ENCODE measurements at places on chromosomes 4 and X.

- DNase-seq, result no peak
These were observed 20.9 kb downstream of the MTHFD2L start for GRCh38 chr4:74178798-74179197.

DNA sequence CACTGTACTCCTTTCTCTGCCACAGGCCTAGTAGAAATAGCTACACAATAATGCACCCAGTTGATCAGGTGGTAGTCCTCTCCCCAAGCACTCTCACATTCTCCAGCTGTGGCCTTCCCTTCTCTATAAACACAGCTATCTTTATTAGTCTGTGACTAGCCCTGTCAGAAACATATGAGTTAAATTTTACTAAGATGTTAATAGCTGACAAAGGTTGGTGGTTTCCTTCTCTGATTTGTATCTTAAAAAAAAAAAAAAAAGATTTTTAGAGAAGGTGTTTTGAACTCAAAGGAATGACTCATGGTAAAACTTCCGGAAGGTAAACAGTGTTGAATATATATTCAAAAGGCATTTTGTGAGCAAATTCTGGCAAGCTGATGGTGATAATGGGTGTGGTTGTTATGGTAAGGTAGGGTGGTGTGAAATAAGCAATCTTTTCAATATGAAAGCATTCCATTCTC, 327.4 kb downstream of the PPP3CA start:
- no peak for DNase-seq

DNA sequence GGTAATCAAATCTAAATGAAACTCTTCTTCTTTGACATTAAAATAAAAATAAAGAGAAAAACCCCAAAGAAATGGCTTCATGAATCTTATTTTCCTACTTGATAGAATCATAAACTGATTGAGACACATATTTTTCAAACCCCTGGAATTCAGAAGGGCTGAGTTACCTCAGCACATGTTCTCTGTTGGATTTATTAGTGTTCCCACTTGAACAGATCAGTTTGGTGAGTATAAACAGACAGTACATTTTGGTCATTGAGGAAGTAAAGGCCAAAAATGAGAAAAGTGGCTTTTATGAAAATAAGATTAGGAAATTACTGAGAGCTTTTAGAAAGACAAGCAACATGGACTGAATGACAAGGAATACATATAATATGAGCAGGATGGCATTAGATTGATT, 620.4 kb downstream of the ANKRD50 start:
- no peak for DNase-seq

DNA sequence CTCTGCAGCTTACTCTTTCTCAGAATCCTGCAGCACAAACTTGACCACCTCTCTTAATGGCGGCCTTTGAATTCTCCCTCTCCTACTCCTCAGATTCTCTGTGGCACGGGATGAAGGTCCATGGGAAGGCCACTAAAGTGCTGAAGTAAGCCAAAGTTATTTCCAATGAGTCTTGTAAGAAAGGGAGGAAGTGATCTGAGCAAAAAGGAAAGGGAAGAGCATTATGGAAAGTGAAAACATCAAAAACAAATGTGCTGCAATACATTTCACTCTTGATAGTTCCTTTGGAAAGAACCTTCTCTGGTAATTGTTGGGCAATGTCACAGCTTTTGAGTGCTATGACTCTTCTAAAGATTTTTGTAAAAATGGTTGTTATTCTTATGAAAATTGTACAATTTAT, 54.3 kb upstream of the CAMK2D start:
- DNase-seq, result no peak

GRCh38 chr4:58225460-58225859, 1115.3 kb upstream of the IGFBP7 start:
- no peak for DNase-seq

DNA sequence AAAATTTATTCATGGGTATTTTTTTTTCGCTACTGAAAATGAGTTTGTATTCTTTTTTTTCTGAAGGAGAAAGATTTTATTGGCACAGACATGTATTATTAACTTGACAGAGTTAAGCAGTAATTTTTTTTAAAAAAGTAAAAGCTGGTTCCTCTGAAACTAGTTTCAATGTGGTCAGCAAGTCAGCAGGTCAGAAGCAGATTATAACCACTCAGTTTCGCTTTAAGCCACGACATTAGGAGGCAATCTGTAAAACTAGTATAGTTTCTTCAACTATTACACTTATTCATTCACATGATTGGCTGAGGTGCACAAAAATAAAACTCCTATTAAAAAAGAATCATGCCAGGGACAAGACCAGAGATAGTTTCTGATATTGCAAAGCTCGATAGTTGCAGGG, 714.2 kb upstream of the PCDH7 start:
- DNase-seq, result no peak

- DNase-seq, result peak; percentile 80
These were observed at the start of gene JADE3 for GRCh38 chrX:46912098-46912602. TSS of gene JADE3 (plus strand) at chrX:46912421. CDS start at chrX:46984895, 72,474 bp downstream.

- no peak for DNase-seq
These were observed 71.4 kb upstream of the PSAPL1 start for GRCh38 chr4:7506119-7506518.

DNA sequence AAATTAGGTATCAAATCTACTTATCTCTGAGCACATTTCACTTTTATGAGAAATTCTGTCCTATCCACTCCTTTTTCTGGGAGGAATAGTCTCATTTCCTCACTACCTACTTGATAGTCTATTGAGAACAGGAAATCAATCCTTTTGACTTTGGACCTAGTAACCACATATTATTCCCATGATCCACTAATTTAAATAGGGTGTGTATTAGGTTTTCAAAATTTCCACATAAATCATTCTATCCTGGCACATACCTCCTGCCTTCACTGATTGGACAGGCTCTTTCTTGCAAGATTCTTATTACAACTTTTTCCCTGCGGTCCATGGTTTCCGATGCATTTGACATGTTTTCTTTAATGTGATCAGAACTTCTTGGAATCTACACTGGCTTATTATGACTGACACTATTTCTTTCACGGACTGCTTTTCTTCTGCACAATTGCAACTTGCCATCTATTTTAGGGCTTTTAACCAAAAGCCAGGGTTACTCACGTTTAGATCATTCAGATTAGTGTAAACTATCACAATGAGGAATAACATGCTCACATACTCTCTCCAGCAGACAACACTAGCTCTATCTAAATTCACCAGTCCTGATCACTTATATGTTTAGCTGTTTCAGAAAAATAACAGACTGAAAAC, 419.9 kb upstream of the SLIT2 start:
- no peak for DNase-seq

- no peak for DNase-seq
These were observed 216.4 kb downstream of the PALLD start for GRCh38 chr4:168713253-168713652.

GRCh38 chr4:75841641-75842520, 60.4 kb downstream of the PPEF2 start:
- no peak for DNase-seq

GRCh38 chrX:47174846-47175587, 18.6 kb upstream of the UBA1 start:
- no peak for DNase-seq

DNA sequence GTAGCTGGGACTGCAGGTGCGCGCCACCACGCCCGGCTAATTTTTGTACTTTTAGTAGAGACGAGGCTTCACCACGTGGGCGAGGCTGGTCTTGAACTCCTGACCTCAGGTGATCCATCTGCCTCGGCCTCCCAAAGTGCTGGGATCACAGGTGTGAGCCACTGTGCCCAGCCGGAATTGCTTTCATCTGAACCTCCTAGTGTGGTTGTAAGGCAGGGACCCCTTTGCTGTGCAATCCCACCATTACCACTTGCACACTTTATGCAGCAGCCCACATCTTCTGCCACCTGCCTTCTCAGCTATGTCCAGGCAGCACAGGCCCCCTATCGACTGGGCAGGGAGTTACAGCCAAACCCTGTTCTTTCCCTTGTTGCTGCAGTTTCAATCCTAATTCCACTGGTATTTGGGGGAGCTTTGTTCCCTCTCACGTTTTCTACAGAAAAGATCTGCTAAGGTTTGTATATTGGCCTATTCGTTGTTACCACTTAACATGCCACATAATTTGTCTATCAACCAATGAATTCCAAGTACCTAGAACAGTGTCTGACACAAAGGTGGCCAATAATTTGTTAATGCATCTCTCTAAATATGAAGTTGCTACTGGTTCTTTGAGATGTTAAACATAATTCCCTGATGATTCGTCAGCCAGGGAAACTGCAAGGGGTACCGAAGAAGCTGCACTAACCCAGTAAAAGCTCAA, 6.5 kb downstream of the RPL39 start:
- no peak for DNase-seq

GRCh38 chr4:118215826-118216225, 137.0 kb downstream of the PRSS12 start:
- DNase-seq, result no peak

- no peak for DNase-seq
These were observed 1962.5 kb downstream of the ARAP2 start for GRCh38 chr4:34281826-34282225.

- no peak for DNase-seq
These were observed 676.8 kb upstream of the HS3ST1 start for GRCh38 chr4:12105519-12105918.

DNA sequence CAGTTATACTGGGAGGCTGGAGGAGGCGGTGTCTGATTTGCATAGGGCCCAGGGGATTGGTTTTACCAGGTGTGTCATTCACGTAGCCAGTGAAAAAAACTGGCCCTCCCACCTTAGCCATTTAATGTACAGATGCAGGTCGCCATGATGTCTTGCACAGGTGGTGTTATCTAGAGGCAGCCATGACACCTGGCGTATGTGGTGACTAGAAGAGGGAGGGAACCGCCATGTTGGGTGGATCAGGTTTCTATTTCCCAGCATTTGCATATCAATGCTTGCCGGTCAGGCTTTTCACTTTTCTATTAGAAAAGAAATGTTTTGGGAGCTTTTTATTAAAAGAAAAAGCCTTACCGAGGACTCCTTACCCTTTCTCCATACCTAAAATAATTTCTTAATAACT, 523.4 kb downstream of the ADGRL3 start:
- DNase-seq, result no peak

DNA sequence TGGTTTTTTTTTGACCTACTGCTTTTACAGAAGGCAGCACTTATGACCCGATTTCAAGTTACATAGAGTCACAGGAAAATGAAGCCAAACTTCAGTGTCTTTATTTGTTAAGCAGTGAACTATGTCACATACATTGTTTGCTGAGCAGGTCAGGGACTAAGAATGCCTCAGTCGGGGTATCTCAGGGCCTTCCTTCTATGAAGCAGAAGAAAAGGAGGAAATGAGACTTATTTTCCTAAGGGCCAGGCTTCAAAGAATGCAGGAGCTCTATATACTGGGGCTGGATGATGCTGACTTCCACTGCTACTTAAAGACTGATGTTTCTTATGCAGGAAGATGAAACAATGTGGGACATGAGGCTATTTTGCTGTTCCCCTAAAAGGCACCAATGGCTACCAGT, 558.4 kb upstream of the IGFBP7 start:
- DNase-seq, result no peak

DNA sequence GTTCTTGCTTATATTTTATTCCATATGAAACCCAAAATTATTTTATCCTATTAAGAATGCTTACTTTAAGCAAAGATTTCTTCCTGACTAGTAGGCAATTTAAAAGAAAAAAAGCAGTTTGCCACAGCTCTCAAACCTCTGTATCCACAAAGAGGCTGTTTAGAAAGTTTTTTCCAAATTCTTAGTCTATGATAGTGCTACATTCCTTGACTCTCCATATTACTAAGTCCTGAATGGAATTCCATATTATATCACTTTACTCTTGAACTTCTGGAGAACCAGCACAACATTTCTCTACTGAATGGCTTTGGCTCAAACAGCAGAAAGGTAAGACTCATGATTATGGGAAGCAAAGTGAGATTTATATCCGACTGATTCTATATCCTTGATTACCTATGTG, 8.3 kb downstream of the SLC10A6 start:
- DNase-seq, result no peak

DNA sequence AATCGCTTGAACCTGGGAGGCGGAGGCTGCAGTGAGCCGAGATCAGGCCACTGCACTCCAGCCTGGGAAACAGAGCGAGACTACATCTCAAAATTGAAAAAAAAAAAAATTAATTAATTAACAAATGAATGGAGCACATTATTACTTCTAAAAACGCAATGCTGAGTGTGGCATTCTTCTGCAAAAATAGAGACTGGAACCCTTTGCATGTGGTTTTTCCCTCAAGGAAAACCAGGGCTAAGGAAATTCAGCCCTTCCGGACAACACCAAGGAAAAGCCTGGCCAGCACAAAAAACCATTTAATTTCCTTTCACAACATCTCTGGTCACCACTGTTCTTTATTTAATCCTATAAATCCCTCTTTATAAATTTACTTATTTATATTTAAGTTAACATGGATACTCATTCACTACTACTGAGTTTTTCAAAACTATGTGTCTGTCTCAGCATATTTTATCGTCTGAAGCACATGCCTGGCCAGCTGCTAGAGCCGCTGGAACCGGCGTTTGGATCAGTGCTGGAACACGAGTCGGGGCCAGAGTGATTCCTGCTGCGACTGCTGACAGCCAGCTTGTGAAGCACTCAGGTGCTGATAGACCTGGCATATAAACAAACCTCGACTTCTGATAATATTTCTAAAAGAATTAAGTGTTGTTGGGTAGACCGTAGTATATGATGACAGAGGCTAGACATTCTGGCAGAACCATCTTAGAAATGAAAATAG, 84.5 kb upstream of the WWC2 start:
- peak; percentile 42 for DNase-seq

- no peak for DNase-seq
These were observed 85.4 kb upstream of the RAPGEF2 start for GRCh38 chr4:159017323-159018026.

- no peak for DNase-seq
These were observed 330.3 kb downstream of the PDHA2 start for GRCh38 chr4:96170198-96170597.

DNA sequence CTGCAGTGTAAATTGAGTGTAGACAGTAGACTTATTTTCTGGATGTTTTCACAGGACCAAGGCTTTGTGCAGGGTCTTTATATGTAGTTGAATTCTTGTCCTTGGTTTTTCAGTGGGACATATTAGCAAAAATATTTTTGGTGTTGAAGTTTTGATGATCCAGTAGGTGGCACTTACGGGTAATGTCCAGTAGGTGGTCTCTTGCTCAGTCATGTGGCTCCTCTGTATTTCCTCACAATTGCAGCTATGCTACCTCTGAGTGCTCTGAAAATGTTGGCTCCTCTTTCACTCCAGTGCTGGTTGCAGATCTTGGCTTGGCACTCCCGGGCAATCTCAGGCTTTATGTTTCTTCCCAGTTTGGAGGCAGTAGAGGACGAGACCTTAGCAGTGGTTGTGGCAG, 419.8 kb upstream of the AMOT start:
- DNase-seq, result no peak

GRCh38 chr4:181863856-181864255, 379.3 kb upstream of the TENM3 start:
- DNase-seq, result no peak

GRCh38 chr4:90766837-90767236, 639.6 kb downstream of the CCSER1 start:
- DNase-seq, result no peak

- DNase-seq, result peak; percentile 68
These were observed 208.7 kb downstream of the SOWAHB start for GRCh38 chr4:76689145-76689817.

GRCh38 chr4:54226404-54227255, 2.5 kb upstream of the PDGFRA start:
- peak; percentile 90 for DNase-seq

- no peak for DNase-seq
These were observed 392.9 kb downstream of the UNC5C start for GRCh38 chr4:95155759-95156451.

Measured in left hindlimb (tissue), 1 donor.